Activated CD4-positive, alpha-beta T cell treated with anti-CD3 and anti-CD28 coated beads for 36 hours (primary cell): ENCODE measurements at places on chromosomes 16 and 17.
A peak's percentile ranks its signal among the peaks of the same experiment; 100 is the strongest.

GRCh38 chr16:83937922-83938885, 14.8 kb upstream of the OSGIN1 start:
- DNase-seq = no peak

DNA sequence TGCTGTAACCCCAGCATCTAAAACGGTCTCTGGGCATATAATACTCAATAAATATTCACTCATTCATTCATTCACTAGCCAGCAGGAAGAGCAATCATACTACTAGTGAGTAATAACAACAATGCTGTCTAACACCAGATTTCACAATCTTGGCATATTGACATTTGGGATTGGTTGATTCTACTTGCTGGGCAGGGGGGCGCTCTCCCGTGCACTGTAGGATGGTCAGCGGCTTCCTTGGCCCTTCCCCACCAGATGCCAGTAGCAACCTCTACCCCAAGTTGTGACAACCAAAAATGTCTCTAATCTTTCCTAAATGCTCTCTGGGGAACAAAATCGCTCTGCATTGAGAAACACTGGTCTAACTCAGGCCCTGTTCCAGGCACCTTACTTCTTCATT, 20.7 kb downstream of the WFDC1 start:
- DNase-seq = no peak

GRCh38 chr16:88602091-88602490, 31.9 kb downstream of the ZC3H18 start:
- no peak for DNase-seq

- DNase-seq = peak; percentile 93
Observed at GRCh38 chr17:27473748-27474609, 17.7 kb downstream of the KSR1 start.

- DNase-seq = no peak
Observed at GRCh38 chr16:87267566-87267965, 49.6 kb downstream of the C16orf95 start.

- DNase-seq = no peak
Observed at GRCh38 chr16:84527532-84528269, 23.2 kb upstream of the MEAK7 start.

GRCh38 chr16:65176603-65177002, 54.7 kb upstream of the CDH11 start:
- no peak for DNase-seq

- DNase-seq = no peak
Observed at GRCh38 chr17:74016461-74016860, 187.0 kb upstream of the RPL38 start.

- no peak for DNase-seq
Observed at GRCh38 chr16:85125570-85126393, 13.5 kb upstream of the CIBAR2 start.

- no peak for DNase-seq
Observed at GRCh38 chr17:39525801-39526506, 64.7 kb downstream of the CDK12 start.

DNA sequence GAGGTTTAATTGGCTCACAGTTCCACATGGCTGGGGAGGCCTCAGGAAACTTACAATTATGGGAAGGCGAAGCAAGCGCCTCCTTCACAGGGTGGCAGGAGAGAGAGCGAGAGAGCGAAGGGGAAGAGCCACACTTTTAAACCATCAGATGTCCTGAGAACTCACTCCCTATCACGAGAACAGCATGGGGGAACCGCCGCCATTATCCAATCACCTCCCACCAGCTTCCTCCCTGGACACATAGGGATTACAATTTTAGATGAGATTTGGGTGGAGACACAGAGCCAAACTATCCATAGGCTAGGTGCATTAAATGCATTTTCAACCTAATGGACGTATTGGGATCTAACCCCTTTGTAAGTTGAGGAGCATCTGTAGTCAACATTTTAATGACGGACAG, 4.9 kb upstream of the ANKRD40 start:
- no peak for DNase-seq

- no peak for DNase-seq
Observed at GRCh38 chr16:7113949-7114348, 218.7 kb upstream of the RBFOX1 start.

DNA sequence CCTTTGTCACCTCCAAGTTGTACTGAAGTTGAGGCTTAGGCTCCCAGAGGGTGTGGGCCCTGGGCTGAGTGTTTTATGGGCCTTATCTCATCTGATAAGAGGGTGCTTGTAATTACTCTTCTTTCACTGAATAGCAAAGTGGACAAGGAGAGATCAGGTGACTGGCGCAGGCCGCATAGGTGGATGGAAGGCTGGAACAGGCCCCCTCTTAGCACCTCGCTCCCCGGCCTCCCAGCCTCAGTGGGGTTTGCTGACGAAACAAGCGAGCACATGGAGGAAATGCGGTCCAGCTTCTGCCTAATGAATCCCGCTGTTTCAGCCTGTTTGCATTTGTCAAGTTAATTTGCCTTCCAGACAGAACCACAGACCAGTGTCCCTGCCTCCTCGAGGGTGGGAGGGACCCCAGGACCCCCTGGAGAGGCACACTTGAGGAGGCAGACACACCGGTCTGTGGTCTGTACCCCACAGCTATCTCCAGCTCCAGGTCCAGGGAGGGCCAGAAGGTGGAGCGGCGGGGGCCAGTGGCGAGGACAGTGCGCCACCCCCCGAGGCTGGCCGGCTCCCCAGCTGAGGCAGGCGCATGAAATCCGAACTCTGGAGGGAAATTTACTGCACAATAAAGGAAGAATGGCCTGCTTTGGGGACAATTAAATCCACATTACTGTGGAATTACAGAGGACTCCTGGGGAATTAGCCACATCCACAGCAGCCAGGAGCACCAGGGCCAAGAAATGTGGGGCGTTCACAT, 123.4 kb downstream of the NTN1 start:
- DNase-seq = no peak

DNA sequence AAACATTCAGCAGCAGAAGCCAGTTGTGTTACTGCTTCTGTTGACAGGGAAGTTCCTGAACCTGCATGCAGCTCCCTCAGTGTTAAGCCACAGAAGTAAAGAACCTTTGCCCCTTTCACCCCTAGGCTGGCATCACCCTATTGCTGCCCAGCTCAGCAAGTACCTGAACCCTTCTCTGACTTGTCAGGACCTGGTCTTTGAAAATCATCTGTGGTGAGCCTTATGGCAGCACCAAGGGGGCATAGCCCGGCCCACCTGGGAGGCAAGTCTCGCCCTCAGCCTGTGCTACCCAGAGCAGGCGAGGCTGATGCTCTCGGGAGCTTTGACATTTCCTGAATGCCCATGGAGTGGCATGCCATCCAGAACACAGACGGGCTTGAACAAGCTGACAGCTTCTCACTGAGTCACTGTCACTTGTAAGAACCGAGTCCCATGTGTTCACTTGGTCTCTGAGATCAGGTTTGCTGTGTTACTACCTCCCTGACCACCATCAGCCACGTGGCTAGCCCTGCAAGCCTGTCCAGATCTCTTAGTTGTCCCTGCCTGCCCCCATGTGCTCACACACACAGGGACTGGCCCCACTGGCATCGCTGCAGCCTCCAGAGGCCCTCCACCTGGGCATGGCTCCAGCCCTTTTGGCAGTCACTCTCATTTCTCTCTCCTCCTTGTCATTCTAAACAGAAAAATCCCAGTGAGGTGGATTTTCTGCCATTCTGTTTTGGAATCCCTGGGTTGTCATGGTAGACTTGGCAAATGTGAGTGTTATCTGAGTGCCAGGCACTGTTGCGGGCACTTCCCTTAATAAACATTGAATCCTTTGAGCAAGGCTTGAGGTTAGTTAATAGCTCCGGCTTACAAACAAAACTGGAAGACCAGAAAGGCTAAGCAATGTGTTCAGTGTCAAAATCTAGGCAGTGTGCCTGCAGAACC, 2.9 kb upstream of the CARMIL2 start:
- no peak for DNase-seq
